ENCODE measurements at places on chromosomes 3 and 15.
A peak's percentile ranks its signal among the peaks of the same experiment; 100 is the strongest.

GRCh38 chr15:42108806-42109205, 14.4 kb upstream of the PLA2G4D start:
- DNase-seq = no peak

- no peak for DNase-seq
Observed at GRCh38 chr3:191425322-191425734, 35.6 kb upstream of the PYDC2 start.

GRCh38 chr15:60531801-60532200, 52.9 kb upstream of the ICE2 start:
- DNase-seq = no peak

GRCh38 chr15:64950888-64951287, 38.8 kb downstream of the SPG21 start:
- DNase-seq = no peak

- no peak for DNase-seq
Observed at GRCh38 chr15:93384886-93385285, 295.9 kb upstream of the RGMA start.

DNA sequence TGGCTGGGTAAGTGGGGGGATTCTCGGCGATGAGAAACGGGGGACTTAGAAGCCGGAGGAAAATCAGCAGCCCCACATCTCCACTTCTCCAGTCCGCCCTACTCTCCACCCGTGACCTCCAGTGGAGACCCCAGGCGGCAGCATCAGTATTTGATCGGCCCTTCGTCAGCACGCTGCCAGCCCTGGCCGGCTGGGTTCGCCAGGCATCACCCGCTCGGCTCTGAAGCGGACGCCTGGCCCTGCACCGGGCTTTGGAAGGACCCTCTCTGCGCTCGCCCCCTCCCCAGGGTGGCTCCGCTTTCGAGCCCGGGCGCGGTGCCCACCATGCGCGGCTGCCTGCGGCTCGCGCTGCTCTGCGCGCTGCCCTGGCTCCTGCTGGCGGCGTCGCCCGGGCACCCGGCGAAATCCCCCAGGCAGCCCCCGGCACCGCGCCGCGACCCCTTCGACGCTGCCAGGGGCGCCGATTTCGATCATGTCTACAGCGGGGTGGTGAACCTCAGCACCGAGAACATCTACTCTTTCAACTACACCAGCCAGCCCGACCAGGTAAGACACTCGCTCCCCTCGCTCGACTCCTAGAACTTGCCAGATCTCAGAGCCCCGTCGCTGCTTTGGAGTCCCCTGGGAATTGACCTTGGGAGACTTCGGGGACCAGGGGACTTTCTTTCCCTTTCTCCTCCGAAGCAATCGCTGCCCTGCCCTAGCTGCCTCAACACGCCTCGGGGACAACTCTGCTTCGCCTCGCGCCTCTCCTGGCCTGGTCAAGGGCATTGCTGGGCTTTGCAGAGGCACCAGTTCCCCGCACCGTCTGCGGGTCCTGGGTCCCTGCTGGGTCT, 561 bp downstream of the SIDT1 start:
- peak; percentile 14 for DNase-seq

DNA sequence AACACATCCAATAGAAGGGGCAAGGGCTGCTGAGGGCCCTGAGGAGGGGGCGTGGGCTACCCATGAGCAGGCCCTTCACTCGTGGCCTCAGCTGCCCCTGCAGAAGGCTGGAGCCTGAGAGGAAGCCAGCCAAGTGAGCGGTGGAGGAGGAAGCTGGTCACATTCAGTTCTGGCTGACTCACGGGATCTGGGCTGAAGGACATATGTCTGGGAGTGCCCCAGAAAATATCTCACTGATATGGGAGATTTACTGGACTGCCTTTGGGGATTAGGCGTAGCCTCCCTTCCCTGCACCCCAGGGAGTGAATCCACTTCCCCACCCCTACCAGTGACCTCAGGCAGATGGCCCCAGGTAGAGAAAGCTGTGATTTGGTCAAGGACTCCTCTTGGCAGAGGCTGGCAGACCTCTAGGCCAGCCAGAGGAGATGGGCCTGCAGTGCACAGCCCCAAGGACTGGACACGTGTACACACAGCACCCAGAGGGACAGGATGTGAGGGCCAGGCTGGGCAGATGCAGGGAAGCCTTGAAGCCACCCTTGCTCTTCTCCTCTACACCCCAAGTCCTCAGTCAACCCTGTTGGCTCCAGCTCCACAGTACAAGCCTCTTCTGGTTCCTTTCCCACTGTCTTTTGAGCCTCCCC, 14.2 kb upstream of the ANKDD1A start:
- DNase-seq = no peak

DNA sequence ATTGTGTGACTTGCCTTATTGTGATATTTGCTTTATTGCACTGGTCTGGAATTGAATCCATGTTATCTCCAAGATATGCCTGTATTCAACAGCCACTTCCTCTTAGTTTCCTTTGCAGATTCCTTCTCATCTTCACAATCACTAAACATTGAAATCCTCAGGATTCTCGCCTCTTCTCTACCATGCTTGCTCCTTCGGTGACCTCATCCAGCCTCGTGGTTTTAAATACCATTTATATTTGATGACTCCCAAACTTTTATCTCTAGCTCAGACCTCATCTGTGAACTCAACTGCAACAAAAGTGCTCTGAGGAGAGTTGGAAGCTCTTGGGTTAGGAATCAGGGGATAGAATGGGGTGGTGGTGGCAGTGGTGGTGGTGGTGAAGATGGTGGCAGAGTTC, 19.9 kb downstream of the POLR2M start:
- no peak for DNase-seq

GRCh38 chr3:189625572-189625971, 5.6 kb upstream of the TP63 start:
- DNase-seq = no peak

DNA sequence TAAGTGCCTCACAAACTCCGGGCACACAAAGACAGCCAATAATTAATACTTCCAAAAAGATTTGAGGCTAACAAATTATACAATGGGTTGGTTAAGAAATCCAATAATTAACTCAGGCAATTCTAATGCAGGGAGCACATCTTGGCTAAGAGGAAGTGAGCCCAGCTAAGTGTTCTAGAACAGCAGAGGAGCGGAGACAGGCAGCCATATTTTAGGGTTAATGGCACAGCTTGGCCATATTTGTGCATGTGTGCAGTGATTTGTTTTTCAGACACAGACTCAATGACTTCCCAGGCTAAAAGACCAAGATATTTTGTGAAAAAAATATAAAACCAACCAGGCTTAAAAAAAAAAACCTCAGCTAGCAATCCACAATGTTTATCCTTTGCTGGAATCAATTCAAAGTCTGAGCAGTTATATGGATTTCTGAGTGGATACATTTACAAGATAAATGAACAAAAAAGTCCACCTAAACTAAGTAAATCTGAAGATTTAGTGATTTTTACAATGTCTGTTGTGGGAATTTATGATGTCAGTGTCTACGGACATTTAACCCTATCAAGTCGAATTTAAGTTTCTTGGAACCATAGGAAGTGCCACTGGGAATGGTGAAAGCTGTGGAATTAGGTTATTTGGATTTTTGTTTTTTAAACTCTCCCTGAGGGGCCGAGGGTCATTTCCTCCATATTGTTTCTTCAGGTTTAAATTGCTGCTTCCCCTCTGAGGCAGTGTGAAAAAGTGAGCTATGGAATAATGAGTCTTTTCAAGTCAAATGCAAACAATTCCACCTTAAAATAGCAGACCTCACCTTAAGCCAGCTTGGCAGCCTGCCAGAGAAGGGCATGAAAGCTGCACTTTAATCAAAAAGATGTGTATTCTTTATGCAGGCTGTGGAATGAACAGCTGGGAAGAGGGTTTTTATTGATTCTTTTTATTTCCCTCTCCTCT, 413.7 kb upstream of the TBL1XR1 start:
- DNase-seq = no peak

DNA sequence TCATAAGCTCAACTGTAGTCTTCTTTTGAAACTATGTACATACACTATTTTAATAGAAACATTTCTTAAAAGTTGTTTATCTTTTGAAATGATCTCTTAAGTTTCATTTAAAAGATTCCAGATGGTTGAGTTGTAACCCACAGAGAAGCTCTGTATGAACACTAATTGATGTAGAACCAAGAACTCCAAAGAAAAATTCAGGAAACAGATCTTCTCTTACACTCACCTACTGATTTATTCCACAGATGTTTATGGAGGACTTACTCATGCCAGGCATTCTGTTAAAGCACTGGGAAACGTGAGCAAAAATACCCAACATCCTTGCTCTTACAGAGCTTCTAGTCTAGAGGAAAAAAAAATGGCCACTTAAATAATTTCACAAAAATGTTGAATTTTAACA, 551.1 kb downstream of the NAALADL2 start:
- no peak for DNase-seq

- no peak for DNase-seq
Observed at GRCh38 chr3:48695393-48695753, 9.7 kb upstream of the NCKIPSD start.

GRCh38 chr15:50318697-50319096, 36.3 kb downstream of the GABPB1 start:
- no peak for DNase-seq

GRCh38 chr3:173255555-173255954, 114.5 kb upstream of the SPATA16 start:
- DNase-seq = no peak

DNA sequence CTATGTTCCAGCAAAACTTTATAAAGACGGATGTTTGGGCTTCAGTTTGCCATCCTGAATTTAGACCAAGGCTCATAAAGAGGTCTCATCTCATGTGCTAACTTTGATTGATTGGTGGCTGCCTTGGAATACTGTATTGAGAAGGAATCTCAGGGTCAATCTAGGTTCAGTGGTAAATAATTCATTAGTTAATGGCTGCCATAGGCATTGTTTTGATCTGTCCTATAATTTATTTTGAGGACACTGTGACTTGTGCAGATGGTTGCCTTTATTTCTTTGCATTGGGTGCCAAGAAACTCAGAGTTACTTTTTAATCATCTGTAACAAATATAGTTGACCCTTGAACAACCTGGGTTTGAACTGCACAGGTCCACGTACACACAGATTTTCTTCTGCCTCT, 159.8 kb downstream of the B3GALNT1 start:
- no peak for DNase-seq

GRCh38 chr3:115808244-115808643, 184.9 kb downstream of the GAP43 start:
- no peak for DNase-seq

- DNase-seq = no peak
Observed at GRCh38 chr15:93378558-93378957, 289.5 kb upstream of the RGMA start.

DNA sequence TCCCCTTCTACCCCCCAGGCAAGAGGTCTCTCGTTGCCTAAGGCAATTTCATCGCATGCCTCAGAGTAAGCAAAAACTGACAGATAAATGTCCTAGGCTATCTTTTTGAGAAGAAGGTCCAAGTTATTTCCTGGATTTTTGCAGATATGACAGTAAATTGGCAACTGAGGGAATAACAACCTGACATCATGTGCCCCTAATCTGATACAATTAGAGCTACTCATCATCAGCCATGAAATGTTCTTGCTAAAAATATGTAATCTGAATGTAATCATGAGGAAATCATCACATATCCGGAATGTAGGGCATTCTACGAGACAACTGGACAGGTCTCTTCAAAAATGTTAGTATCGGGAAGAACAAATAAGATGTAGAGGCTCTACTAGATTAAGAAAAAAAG, 44.1 kb downstream of the TNIK start:
- no peak for DNase-seq

DNA sequence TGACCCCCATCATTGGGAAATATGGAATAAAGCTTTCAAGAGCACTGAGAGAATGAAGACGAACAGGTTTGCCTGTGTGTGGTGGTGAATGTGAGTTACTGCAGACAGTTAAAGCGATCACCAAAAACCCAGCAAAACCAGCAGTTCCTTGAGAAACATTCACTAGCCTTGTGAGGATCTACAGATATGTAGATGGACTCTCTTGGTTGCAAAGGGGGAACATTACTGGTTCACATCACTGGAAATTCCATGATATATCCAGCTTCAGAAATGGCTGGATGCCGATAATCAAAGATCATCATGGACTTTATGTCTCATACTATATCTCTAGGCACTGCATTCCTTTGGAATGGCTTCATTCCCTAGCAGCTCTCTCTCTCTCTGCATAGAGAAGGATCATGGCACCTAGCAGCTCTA, 10.2 kb upstream of the HERC1 start:
- DNase-seq = no peak

DNA sequence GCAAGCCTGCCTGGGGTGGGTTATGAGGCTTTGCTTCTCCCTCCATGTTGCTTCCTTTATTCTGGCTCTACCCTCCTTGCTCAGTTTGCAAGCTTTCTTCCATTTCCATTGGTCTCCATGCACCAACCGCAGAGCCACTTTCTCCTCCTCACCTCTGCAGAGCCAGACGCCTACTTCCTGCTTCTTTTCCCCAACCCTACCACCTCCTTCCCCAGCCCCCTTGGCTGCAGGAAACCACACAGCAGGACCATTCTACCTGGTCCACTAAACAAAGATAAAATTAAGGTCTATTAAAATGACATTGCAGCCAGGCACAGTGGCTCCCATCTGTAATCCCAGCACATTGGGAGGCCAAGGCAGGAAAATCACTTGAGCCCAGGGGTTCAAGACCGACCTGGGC, 10.0 kb upstream of the CAV3 start:
- DNase-seq = no peak

GRCh38 chr3:169241991-169242707, 421.4 kb downstream of the MECOM start:
- peak; percentile 14 for DNase-seq

DNA sequence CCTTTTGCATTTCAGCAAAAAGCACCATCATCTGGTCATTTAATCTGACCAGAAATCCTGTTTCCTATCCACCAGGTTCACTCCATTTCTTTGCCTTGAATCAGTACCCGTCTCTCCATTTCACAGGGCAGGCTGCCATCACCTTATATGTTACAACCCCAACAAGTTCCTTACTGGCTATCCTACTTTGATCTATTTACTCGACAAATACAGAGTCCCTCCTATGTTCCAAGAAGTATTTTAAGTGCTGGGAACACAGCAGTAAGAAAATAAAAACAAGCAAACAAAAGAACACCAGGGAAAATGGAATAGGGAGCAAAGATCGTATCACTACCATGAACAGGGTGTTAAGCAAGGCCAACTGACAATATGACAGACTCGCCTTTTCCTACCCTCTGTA, 295.2 kb upstream of the WNT5A start:
- no peak for DNase-seq

- no peak for DNase-seq
Observed at GRCh38 chr3:97720417-97720816, 44.1 kb upstream of the ARL6 start.

DNA sequence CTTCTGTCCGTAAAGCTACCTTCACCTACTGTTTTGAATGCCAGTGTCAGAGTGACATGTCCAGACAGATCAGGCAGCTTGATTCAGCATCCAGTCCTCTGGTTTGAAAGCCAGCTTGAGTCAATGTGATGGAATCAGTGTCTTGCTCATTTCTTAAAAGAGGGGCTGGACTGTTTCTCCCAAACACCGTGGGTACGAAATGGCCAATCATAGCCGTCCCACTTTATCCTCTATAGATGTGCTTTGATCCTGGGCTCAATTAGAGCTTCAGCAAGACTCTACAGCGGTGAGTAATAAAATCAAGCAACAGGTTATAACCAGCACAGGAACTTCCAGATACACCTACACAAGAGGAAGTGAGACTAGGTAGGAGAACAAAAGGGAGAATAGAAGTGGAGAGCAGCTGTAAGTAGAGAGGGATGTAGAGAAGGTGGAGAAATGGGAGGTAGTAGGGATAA, 17.0 kb upstream of the OR5K1 start:
- DNase-seq = no peak
